IMR-90 (cell line): ENCODE measurements at places on chromosomes 7 and 10. TPM values are rescaled to one million over a fixed set of nuclear protein-coding genes. Genes with fewer than 3 reads are reported as not detected.

The EIF5AL1 gene
- 1.1 and 1.7 TPM in 2 replicates for total RNA-seq

The OPALIN gene
- not detected in 2 replicates for total RNA-seq

The SPDYE3 gene
- total RNA-seq, result not detected in 2 replicates

The TMEM229A gene
- total RNA-seq, result not detected in 2 replicates

The KLF14 gene
- not detected in 2 replicates for total RNA-seq

The CHST15 gene
- 0.18 and 0.28 TPM in 2 replicates for total RNA-seq

The FAM13C gene
- 2.9 and 3.3 TPM in 2 replicates for total RNA-seq

The PNLIPRP3 gene
- not detected in 2 replicates for total RNA-seq

The STEAP1 gene
- total RNA-seq, result 3.9 and 5.8 TPM in 2 replicates

The CPA5 gene
- under 0.01 TPM in 1 of 2 replicates, not detected in the other for total RNA-seq

The NUTM2B gene
- total RNA-seq, result under 0.01 and 0.18 TPM in 2 replicates

The PAPOLB gene
- total RNA-seq, result under 0.01 TPM in 2 replicates

The IL15RA gene
- 1.4 and 2.0 TPM in 2 replicates for total RNA-seq

The ANXA8L1 gene
- total RNA-seq, result 0.18 and 0.28 TPM in 2 replicates

The CDHR3 gene
- 1.6 and 1.7 TPM in 2 replicates for total RNA-seq

The ACTR3C gene
- total RNA-seq, result not detected in 2 replicates

The LEP gene
- total RNA-seq, result not detected in 2 replicates

The CPEB3 gene
- total RNA-seq, result 0.18 and 0.28 TPM in 2 replicates

The CCSER2 gene
- total RNA-seq, result 27.8 and 31.7 TPM in 2 replicates

The ZNF727 gene
- not detected in 2 replicates for total RNA-seq

The CLCN1 gene
- not detected in 2 replicates for total RNA-seq

The NSUN5 gene
- 10.0 and 11.4 TPM in 2 replicates for total RNA-seq

The TMEM270 gene
- not detected in 2 replicates for total RNA-seq

The ANLN gene
- 209 and 276 TPM in 2 replicates for total RNA-seq

The CRPPA gene
- total RNA-seq, result 1.3 and 2.5 TPM in 2 replicates

The EVX1 gene
- total RNA-seq, result not detected in 2 replicates

The DENND2A gene
- total RNA-seq, result 7.5 and 7.8 TPM in 2 replicates

The ASAH2 gene
- total RNA-seq, result 0.18 and 1.1 TPM in 2 replicates

The SSC4D gene
- total RNA-seq, result 0.36 and 0.56 TPM in 2 replicates

The TMEM130 gene
- 1.1 and 1.4 TPM in 2 replicates for total RNA-seq

The ITPRID1 gene
- not detected in 2 replicates for total RNA-seq

The PRKCQ gene
- total RNA-seq, result under 0.01 TPM in 1 of 2 replicates, not detected in the other

The ODAD2 gene
- total RNA-seq, result 0.72 and 1.1 TPM in 2 replicates

The CPED1 gene
- 96.8 and 102 TPM in 2 replicates for total RNA-seq

The GNAT3 gene
- total RNA-seq, result not detected in 2 replicates

The NAT16 gene
- not detected in 2 replicates for total RNA-seq

The TMEM209 gene
- total RNA-seq, result 11.1 and 11.3 TPM in 2 replicates

The ADAMTS14 gene
- under 0.01 TPM in 2 replicates for total RNA-seq

The BMPER gene
- total RNA-seq, result 7.5 and 7.9 TPM in 2 replicates

The CPA2 gene
- total RNA-seq, result not detected in 2 replicates

The TFEC gene
- total RNA-seq, result under 0.01 and 0.28 TPM in 2 replicates

The DNAJC12 gene
- total RNA-seq, result 1.7 and 2.3 TPM in 2 replicates

The NRCAM gene
- 0.83 and 1.1 TPM in 2 replicates for total RNA-seq

The EPO gene
- total RNA-seq, result not detected in 2 replicates

The PDGFA gene
- total RNA-seq, result 3.8 and 4.7 TPM in 2 replicates

The ADCYAP1R1 gene
- total RNA-seq, result not detected in 2 replicates

The LOXL4 gene
- total RNA-seq, result 17.5 and 20.8 TPM in 2 replicates

The ZNF467 gene
- total RNA-seq, result under 0.01 TPM in 1 of 2 replicates, not detected in the other

The OPN1SW gene
- total RNA-seq, result not detected in 2 replicates

The CALHM1 gene
- not detected in 2 replicates for total RNA-seq

The PODXL gene
- total RNA-seq, result 1.3 and 1.4 TPM in 2 replicates

The RAB18 gene
- total RNA-seq, result 17.6 and 53.0 TPM in 2 replicates

The PARD3 gene
- total RNA-seq, result 34.2 and 37.5 TPM in 2 replicates

The LGI1 gene
- total RNA-seq, result not detected in 2 replicates

The PIP gene
- total RNA-seq, result not detected in 2 replicates

The SDHAF3 gene
- 6.1 and 12.8 TPM in 2 replicates for total RNA-seq
